Stimulated activated naive CD8-positive, alpha-beta T cell treated with anti-CD3 and anti-CD28 coated beads, Interleukin-15, amount 100 ng/mL, for 72 hours (primary cell): ENCODE measurements at places on chromosomes 2 and 18.
A peak's percentile ranks its signal among the peaks of the same experiment; 100 is the strongest.

DNA sequence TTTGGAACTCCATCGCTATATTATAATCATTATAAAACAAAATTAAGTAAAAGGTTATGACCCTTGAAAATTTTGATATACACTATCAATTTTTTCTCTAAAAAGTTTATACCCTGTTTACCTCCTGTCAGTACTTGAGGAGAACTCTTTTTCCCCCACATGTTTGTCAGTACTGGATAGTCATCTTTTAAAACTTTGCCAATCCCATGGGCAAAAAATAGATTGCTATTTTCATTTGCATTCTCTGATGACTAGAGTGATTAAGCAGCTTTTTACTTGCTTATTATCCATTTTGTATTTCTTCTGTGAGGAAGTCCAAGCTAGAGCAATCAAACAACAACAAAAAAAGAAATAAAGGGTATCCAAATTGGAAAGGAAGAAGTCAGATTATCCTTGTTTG is 76.4 kb downstream of the DGKD start:
- DNase-seq = no peak

GRCh38 chr2:102138331-102138730 is 4.2 kb upstream of the IL1R1 start:
- DNase-seq = peak; percentile 21

DNA sequence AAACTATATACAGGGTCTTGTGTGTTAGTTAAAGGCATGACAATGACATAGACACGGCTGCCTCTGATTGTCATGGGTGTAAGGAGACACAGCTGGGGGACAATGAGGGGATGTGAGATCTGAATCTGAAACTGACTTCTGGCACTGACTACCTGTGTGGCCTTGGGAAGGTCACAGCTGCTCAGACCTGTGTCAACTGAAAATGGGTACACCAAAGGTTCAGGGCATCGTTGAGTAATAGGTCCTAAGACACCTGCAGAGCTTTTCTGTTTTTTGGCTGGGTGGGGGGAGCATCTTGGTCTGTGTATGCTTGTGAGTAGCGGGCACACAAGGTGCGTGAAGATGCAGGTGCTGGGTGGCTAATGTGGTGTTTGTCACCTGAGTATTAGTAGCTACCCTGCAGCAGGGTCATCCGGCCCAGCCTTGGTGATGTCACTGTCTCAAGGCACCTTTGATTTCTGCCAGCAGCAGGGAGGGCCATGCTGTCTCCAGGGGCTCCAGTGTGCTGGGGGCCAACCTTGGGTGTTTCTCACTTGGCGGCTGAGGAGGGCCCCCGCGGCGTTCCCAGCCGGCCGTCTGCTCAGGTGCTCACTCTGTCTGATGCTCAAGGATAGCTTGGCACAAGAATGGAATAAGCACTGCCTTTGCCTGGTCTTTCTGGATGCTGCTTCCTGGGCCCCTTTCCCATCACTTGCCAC is 53.1 kb upstream of the HS6ST1 start:
- DNase-seq = no peak

- no peak for DNase-seq
These were observed 125.6 kb downstream of the PTRHD1 start for GRCh38 chr2:24667542-24667941.

- no peak for DNase-seq
These were observed 52.1 kb downstream of the RBBP8 start for GRCh38 chr18:22985250-22985649.

GRCh38 chr18:61448316-61448715 is 115.1 kb downstream of the CDH20 start:
- DNase-seq = no peak

DNA sequence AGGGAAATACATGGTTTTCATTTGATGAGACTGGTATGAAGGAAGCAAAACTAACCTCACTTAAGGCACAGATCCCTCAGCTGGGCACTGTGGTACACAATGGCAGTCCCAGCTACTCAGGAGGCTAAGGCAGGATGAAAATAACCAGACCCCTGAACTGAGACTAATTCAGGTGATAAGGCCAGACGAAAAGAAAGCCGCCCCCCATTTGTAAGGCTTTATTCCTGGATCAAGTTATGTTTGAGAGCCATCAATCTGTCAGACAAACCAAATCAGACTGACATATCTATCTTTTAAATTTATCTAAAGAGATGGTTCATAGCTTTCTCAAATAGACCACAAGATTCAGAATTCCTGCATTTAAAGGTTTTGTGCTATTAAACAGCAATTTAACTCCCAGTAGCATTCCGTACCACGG is 4.1 kb downstream of the SRSF7 start:
- DNase-seq = no peak

DNA sequence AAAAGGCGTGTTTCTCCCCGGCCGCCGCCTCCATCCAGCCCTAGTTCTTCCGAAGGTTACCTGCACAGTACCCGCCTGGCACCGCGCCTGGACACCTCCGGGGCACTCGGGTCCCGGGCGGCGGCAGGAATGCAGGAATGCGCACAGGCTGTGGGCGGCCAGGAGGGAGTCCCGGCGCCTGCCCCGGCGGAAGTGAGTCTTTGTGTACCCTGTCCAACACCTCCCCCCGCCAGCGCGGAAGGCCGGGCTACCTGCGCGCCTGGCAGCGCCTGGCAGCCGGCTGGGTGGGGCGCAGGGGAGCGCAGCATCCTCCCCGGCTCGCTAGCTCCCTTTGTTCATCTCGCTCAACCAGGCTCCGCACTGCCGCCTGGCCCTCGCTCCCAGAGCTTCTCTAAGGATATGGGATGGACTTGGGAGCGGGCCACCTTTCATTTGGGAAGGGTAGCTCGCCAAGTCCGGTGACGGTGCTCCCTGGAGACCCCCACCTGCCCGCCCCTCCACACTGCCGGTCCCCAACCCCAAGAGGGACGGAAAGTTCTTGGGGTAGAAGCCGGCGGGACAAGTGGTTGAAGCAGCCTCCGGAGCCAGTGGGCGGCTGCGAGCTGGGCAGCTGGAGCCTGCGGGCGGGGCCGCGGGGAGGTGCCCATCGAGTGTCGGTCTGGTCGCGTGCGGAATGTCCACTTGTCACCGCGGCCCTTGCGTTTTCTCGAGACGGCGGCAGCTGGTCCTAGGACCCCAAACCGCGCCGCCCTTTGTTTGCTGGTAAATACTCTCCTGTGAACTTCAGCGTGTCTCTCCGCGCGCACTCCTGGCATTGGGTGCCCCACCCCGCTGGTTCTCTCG is 1.2 kb upstream of the ST6GAL2 start:
- no peak for DNase-seq

DNA sequence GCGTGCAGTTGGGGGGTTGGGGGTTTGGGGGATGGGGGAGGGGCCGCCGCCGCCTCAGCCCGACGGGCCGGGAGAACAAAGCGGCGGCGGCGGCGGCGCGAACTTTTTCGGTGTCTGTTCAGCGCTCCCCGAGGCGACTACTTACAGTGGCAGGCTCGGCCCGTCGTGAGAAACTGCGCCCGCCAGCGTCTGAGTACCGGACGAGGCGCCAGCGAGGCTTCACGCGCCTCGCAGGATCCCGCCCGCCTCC is 172 bp downstream of the PRKD3 start:
- peak; percentile 71 for DNase-seq
